Germinal center (tissue), 1 donor: ENCODE measurements at places on chromosomes 12 and 14.

- DNase-seq: no peak
Observed at GRCh38 chr14:93527203-93527607, 96.5 kb downstream of the UNC79 start.

DNA sequence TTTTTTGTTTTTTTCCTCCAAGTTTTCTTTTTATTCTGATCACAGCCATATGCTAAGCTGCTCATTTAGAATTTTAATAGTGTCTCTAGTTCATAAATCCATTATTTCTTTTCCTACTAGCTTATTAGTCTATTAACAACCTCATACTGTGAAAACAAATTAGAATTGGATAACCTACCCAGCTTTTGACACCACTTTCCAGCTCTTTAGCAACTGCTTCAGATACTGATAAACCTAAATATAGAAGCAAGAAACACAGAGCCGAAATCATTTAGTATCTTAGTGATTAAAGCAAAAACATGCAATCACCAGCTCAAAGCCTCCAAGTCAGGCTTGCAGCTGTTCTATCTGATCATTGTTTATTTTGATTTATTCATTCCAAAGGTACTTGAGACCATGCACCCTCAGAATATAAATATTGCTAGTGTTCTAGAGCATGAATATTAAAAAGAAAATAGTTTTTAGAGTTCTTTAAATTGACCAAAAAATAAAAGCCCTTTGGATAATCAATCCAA lies 121.5 kb downstream of the STXBP6 start:
- DNase-seq: no peak

DNA sequence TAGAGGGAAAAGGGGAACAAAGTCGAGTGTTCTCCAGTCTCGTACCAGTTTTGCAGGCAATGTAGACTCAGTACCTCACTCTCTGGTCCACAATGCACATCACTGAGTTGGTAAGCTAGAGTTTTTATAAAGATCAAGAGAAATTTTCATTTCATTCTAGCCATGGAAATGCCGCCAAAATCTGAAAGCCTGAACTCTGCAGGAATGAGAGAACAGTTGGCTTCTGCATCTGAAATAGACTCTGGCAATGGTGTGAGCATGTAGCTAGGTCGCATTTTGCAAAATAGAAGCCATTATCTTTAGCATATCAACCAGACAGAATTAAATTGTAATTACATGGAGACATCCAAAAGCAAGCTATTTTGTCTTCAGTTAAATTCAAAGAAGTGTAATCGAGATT lies 381.0 kb downstream of the NOVA1 start:
- DNase-seq: no peak

GRCh38 chr12:23803540-23803939 lies 145.9 kb downstream of the SOX5 start:
- no peak for DNase-seq

DNA sequence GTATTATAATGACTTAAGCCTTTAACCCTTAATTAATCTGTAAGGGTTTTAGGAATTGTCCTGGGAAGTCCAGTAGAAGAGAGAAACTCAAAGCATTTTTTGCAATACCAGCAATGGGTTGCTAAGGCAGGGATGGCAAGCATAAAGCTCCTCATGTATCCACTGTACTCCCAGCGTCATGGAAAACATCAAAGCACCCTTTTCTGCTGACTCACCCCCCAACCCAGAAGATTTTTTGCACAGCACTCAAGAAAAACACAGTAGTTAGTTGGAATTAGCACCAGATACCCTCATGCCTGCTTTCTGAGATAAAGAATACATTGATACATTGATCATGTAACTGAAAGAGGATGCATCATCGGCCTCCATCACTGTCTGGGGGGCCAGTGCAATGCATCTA lies 199.1 kb upstream of the CNOT2 start:
- DNase-seq: no peak

- no peak for DNase-seq
Observed at GRCh38 chr12:113396200-113396599, 7.5 kb downstream of the SDS start.

DNA sequence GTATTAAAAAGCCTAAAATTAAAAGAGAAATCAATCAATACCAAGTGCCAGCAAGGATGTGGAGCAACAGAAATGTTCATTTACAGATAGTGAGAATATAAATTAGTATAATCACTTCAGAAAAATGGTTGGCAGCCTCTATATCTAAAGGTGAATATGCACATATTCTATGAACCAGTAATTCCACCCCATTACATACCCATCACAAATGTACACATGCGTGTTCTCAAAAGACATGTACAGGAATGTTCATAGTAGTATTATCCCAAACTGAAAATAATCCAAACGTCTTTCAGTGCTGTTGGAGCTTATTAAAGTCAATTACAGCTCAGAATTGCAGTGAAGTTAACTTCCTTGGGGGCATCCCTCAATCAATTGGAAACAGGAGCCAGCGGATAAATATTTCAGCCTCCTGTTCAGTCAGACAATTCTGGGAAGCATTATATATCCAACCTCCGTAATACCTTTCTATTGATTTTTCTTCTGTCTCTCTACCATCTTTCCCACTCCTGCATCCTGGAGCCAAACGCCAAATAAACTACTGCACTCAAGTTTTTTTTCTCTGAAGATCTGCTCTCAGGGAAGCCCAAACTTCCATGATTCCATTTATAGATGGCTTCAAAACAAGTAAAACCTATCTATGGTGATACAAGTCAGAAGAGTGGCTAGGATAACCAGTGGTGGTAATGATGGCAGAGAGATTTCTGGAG lies 45.0 kb upstream of the OR5AU1 start:
- DNase-seq: no peak

- DNase-seq: no peak
Observed at GRCh38 chr12:93663006-93663728, 14.0 kb upstream of the CRADD start.

DNA sequence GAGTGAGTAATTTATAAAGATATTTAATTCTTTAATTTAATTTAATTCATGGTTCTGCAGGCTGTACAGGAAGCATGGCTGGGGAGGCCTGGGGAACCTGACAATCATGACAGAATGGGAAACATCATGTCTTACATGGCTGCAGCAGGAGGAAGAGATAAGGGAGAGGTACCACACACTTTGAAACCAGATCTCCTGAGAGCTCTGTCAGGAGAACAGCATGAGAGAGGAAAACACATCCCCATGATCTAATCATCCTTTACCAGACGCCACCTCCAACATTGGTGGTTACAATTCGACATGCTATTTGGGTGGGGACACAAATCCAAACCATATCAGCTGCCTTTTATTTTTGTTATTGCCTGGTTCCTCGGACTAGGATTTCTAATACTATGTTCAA lies 928.6 kb downstream of the TMEM121 start:
- no peak for DNase-seq
